ENCODE measurements at places on chromosomes 2 and 18. TPM values are rescaled to one million over a fixed set of nuclear protein-coding genes. Genes with fewer than 3 reads are reported as not detected.

DNA sequence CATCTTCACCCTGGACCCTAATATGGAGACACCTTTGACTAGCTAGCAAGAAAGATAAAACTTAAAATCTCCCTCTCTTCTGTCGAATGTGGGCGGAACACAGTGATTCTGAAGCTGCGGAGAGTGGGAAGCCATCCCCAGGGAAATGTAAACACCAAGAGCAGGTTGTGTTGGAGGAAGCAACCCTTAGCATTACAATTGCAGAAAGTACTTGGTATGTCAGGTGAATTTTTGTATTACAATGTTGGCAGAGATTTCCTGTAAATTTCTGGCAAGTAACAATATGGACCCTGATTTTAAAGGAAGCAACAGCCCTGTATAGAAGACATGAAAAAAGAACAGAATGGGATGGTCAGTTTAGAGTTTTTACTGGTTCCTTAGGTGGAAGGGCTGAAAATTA lies 35.8 kb downstream of the TSN start:
- no peak overlapping the region for H3K4me3 ChIP-seq
- H3K4me1 ChIP-seq: no peaks in the 10 kb centered on the region
- DNase-seq: no peak
- no peaks in the 10 kb centered on the region for H3K27me3 ChIP-seq

DNA sequence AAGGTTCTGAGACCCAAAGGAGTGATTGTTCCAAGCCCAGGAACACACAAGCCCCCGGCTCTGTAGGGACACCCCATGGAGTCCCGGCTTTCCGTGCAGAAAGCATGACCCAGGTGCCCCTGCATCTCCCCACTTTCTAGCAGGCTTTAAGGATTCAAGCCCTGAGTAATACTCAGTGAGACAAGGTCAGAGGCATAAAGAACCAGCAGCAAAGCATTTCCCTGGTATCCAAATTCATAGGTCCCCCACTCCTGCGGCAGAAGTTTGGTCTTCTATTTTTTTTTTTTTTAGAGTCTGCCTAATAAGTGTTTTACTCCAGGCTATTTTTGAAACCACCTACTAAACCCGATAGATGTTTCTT lies 16.3 kb downstream of the TSHZ1 start:
- H3K27ac ChIP-seq: peak overlapping the region; percentile 72
- peaks cover 3% of the 10 kb centered on the region for H3K4me1 ChIP-seq
- no peaks in the 10 kb centered on the region for H3K27me3 ChIP-seq
- no peaks in the 10 kb centered on the region for H3K36me3 ChIP-seq
- DNase-seq: no peak

DNA sequence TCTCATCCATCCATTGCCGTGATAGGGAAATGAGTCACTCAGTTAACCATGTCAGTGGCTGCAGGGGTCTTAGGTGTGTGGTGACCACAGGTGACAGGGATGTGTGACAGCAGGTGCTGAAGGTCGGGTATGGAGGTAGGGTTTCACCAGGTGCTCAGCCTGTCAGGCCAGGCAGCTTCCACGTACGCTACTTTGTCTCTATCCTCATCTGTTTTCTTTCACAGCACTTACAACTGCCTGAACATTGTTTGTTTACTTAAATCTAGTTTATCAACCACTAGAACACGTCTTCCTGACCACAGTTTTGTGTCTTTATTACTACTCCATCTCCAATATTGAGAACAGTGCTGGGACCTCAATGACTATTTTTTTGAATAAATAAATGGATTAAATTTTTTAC lies 11.4 kb upstream of the UXS1 start:
- H3K27me3 ChIP-seq: no peaks in the 10 kb centered on the region
- no peaks in the 10 kb centered on the region for H3K36me3 ChIP-seq
- no peak overlapping the region for H3K27ac ChIP-seq
- no peak for DNase-seq
- H3K4me3 ChIP-seq: no peak overlapping the region

DNA sequence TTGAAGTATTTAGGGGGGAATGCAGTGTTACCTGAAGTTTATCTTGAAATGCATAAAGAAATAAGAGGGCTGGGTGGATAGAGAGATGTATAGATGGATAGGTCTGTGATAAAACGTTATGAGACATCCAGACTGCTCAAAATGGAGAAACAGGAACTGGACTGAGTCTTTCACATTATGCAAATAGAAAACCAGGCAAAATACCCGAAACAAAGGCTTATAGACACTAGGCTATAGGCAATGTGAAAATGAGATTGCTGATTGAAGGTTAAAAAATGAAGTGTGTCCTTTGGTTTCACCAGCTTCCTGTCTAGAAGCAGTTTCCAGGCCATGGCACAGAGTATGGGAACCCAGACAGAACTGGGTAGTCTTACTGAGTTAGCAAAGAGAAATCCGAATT lies 24.9 kb upstream of the SLC3A1 start:
- no peaks in the 10 kb centered on the region for H3K27me3 ChIP-seq
- H3K4me1 ChIP-seq: peaks cover 9% of the 10 kb centered on the region
- no peak overlapping the region for H3K4me3 ChIP-seq
- H3K36me3 ChIP-seq: no peaks in the 10 kb centered on the region
- H3K27ac ChIP-seq: no peak overlapping the region
- no peak for DNase-seq

DNA sequence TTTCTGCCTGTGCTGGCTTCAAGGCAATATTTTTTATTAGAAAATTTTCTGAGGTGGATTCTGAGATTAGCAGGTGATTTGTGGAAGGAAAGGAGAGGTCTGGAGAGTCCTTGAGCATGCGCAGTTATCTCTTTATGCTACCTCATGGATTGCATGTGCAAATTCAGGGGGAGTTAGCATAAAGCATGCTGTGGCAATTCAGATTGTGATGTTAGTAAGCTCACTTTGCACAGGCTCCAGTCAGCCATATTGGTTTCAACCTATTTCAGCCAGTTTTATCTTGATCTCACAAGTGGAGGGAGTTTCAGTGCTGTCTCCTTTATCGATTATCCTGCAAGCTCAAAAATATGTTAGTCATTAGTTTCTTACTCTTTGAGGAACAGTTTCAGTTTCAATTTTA lies 2012.3 kb upstream of the PIK3C3 start:
- H3K27me3 ChIP-seq: no peaks in the 10 kb centered on the region
- no peak overlapping the region for H3K27ac ChIP-seq
- no peaks in the 10 kb centered on the region for H3K36me3 ChIP-seq
- no peak for DNase-seq

DNA sequence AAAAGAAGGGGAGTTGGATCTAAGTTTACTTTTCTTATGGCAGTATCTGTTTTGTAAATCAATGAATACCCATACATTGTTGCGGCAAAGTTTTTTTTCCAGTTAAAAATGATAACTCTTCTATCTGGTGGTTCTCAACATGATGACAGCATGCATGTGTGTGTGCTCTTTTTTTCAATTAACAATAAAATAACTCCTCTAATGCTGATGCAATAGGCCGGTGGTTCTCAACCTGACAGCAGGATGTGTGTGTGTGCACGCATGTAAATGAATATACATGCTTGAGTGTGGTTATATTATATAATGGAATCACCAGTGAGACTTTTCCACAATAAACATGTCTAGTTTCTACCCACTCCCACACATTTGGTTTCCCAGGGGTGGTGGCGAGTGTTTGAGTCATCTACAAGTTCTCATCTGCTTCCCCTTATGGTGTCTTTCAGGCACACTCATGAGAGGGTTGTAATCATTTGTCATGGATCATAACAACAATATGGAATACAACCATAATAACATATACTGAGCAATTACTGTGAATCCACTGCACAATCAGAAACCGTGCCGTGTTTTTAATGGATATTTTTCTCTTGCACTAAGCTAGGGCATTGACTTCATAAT lies 31.2 kb downstream of the PARD3B start:
- H3K4me3 ChIP-seq: no peak overlapping the region
- no peak overlapping the region for H3K27ac ChIP-seq
- H3K4me1 ChIP-seq: no peaks in the 10 kb centered on the region
- no peaks in the 10 kb centered on the region for H3K36me3 ChIP-seq
- no peak for DNase-seq

The MRPL33 gene
- total RNA-seq: 24.5 TPM

The PROM2 gene
- 370 TPM for total RNA-seq

The SERPINB3 gene
- total RNA-seq: not detected

Measured in stomach (tissue), 19 donors.